Activated naive CD4-positive, alpha-beta T cell treated with anti-CD3 and anti-CD28 coated beads, Interleukin-2, amount 50 U/mL, for 16 hours (primary cell): ENCODE measurements at places on chromosomes 7 and 10.

- DNase-seq, result no peak
Measured at GRCh38 chr7:152543799-152544198, 108.0 kb upstream of the KMT2C start.

GRCh38 chr10:29332061-29332760, 43.3 kb downstream of the LYZL1 start:
- DNase-seq, result no peak

DNA sequence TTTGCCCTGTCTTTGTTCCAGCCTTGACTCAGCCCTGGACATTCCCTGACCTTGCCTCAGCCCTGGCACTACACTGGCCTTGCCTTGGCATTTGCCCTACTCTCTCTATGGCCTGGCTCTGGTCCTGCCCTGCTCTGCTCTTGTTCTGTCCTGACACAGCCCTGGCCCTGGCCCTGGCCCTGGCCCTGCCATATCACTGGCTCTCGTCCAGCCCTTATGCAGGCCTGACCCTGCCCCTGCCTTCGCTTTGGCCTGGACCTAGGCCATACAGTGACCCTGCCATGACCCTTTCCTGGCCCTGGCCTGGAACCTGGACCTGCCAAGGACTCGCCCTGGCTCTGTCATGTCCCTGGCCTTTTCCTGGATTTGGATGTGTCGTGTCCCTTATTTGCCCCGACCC, 646.0 kb downstream of the ZNF37A start:
- no peak for DNase-seq

- DNase-seq, result peak; percentile 17
Measured at GRCh38 chr10:52313933-52314821, at the start of gene DKK1. TSS of gene DKK1 (plus strand) at chr10:52314281. CDS start at chr10:52314435, 154 bp downstream.

GRCh38 chr7:128322040-128322643, 21.6 kb downstream of the RBM28 start:
- no peak for DNase-seq

DNA sequence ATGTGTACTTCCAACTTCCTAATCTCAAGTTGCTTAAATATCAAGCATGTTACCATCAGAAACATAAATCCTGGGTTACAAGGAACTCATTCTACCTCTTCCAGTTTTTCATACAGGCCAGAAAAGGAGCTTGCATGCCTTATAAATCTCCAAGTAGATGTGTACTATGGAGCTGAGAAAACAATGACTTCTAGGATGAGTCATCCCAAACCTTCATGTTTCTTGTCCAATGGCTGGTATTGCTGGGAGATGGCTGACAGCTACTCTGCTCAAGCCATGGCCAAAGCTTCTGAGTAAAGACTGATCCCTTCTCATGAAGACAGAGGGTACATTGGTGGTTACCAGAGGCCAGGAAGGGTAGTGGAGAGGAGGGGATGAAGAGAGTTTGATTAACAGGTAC, 8.6 kb downstream of the RAPGEF5 start:
- no peak for DNase-seq

- DNase-seq, result no peak
Measured at GRCh38 chr10:121661451-121661851, 63.2 kb upstream of the FGFR2 start.

GRCh38 chr7:23653942-23654341, 26.1 kb upstream of the FAM221A start:
- no peak for DNase-seq

DNA sequence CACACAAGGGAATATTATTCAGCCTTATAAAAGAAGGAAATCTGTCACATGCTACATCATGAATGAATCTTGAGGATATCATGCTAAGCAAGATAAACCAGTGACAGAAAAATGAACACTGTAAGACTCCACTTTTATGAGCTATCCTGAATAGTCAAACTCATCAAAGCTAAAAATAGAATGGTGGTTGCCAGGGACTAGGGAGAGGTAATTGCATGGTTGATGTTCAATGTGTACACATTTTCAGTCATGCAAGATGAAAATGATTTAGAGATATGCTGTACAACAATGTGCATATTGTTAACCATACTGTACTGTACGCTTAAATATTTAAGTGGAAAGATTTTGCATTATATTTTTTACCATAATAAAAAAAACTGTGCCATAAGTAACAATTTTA, 1349.1 kb downstream of the XPNPEP1 start:
- no peak for DNase-seq

DNA sequence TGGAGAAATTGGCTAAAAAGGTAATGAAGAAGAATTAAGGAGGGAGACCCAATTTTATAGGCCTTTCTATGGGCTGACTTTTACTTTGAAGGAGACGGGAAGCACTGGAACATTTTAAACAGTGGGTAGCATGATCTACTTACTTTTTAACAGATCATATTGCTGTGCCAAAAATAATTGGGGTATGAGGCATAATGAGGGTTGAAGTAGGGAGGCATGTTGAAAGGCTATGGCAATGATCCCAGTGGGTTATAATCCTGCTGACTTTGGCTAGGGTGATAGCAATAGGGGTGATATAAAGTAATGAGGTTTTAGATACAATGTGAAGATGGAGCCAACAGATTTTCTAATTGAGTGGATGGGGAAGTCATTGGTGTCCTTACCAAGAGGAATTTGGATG, 73.2 kb downstream of the GPR37 start:
- DNase-seq, result no peak

GRCh38 chr10:92972886-92973285, 87.7 kb upstream of the CYP26C1 start:
- DNase-seq, result no peak

DNA sequence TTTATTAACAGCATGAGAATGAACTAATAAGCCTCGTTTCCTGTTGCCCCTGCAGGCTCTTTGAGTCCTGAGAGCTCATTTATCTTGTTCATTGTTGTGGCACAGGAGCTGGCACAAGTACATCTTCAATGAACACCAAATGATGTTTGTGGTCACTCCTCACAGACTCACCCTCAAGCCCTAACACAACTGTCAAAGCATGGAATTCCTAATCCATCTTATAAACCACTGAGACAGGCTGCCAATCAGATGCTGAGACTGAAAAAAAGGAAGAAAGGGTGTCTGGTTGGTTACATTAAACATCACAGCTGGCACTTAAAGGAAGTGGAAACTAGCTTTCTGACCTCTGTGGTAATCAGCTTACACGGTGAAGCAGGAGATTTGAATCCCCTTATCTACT, 7.7 kb upstream of the CCDC172 start:
- no peak for DNase-seq

- DNase-seq, result no peak
Measured at GRCh38 chr7:116836911-116837310, 25.5 kb upstream of the CAPZA2 start.

- DNase-seq, result no peak
Measured at GRCh38 chr7:74212661-74213060, 2.9 kb downstream of the LAT2 start.

GRCh38 chr10:34320265-34320664, 494.8 kb downstream of the PARD3 start:
- no peak for DNase-seq

- DNase-seq, result no peak
Measured at GRCh38 chr7:38163671-38164070, 14.4 kb upstream of the STARD3NL start.

GRCh38 chr7:34991938-34992840, 45.1 kb downstream of the DPY19L1 start:
- DNase-seq, result no peak

DNA sequence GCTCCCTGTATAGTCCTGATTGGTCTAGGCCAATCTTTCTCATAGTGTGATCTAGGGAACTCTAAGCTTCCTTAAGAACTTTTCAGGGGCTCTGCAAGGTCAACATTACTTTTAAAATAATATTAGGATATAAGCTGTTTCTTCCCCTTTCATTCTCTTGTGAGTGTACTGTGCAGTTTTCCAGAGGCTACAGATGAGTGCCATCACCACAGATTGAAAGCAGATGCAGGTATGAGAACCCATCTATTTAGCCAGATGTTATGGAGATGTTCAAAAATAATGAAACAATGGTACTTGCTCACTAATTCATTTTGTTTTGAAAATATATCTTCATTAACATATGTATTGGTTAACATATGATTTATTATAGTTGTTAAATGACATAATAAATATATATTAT, 169.2 kb upstream of the SEMA3A start:
- DNase-seq, result no peak

DNA sequence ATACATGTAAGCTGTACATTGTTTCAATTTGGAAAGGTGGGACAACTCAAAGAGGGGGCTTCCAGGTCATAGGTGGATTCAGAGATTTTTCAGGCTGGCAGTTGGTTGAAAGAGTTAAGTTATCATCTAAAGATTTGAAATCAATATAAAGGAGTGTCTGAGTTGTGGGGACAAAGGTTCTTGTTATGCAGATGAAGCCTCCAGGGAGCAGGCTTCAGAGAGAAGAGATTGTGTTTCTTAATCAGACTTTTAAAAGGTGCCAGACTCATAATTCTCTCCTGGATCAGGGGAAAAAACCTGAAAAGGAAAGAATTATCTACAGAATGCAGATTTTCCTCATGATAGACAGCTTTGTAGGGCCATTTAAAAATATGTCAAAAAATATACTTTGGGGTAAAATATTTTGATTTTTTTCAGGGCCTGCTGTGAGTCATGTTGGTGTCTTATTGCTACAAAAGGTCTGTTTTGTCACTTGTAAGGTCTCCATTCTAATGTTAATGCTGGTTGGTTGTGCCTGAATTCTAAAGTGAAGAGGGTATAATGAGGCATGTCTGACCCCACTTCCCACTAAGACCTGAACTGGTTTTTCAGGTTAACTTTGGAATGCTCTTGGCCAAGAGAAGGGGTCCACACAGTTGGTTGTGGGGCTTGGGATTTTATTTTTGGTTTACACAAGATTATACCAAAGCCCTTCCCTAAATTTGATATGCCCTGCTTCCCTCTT, 52.7 kb upstream of the PRSS1 start:
- no peak for DNase-seq

DNA sequence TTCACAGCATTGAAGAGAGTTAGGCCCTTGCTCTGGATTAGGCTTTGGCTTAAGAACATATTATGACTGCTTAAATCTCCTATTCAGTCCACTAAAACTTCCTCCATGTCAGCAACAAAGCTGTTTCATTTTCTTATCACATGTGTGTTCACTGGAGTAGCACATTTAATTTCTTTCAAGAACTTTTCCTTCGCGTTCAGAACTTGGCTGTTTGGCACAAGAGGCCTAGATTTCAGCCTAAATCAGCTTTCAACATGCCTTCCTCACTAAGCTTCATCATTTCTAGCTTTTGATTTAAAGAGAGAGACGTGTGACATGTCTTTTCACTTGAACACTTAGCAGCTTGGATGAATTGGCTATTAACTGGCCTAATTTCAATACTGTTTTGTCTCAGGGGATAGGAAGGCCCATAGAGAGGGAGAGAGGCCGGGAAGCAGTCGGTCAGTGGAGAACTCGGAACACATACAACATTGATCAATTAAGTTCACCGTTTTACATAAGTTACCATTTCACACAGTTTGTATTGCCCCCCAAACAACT, 885.2 kb upstream of the AUTS2 start:
- DNase-seq, result no peak

GRCh38 chr10:125164421-125164820, 4.1 kb upstream of the CTBP2 start:
- no peak for DNase-seq

GRCh38 chr7:30463405-30464145, 15.0 kb downstream of the NOD1 start:
- no peak for DNase-seq
